ENCODE measurements at places on chromosomes 5 and 9. TPM values are rescaled to one million over a fixed set of nuclear protein-coding genes. Genes with fewer than 3 reads are reported as not detected.

- no peak for DNase-seq
Measured at GRCh38 chr9:7508516-7508915, 291.1 kb downstream of the DMAC1 start.

DNA sequence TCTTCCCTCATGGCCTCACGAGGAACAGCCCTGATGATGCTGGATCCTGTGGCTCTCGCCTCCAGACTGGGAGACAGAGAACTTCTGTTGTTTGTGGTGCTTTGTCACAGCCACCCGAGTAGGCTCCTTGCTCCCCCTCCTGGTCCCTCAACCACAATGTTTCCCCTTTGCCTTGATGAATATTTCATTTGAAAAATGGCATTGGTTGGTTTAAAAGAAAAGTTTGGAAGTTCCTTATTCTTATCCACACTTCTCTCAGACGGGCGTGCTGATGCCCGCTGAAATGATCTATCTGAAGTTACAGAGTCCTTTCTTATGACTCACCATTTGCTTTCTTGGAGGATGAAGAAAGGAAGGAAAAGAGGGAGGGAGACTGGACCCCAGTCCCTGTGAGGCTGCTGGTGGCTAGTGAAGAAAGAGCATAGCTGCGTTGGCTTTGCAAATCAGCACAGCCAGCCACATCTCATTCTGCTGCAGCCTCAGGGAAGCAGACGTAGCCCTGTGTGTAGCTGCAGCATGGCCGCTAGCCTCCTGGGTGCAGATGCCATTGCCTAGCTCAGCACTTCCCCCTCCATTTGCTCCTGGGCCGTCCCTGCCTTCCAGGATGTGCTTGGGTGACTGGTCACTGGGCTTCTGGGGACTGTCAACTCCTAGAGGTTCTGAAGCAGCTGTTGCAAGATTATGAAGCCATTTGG is 185.9 kb downstream of the ERCC6L2 start:
- no peak for DNase-seq

- DNase-seq, result no peak
Measured at GRCh38 chr5:57082441-57083067, 91.3 kb upstream of the GPBP1 start.

LHX6 gene
- 32.0 TPM for total RNA-seq

DNA sequence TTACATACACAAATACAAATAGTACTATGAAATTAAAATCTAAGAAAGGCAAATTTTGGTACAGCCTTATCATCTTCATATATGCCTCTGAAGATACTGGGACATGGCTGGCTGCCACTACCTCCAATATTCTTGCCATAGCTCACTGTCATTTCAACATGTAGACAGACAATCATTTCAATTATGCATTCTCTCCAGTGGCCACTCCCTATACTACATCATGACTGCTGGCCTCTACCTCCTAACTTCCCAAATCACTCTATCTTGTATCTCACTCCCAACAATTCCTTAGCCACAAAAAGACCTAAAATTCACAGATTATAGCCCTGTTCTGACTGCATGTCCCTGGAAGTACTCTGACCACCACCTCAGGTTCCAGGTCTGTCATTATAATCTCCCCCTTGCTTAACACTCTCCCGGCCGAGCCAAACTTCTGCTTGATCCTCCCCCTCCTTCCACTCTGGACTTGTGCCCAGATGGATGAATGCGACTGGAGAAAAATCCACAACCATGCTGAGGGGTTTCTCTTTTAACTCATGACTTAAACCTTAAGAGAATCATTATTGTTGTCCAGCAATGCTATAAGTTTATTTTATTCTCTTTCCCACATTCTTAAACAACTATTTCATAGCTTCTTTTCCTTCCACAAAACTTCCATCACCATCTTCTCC is 225.3 kb upstream of the TLE4 start:
- DNase-seq, result no peak

LIFR gene
- 35.2 TPM for total RNA-seq

MLANA gene
- total RNA-seq, result not detected

DNA sequence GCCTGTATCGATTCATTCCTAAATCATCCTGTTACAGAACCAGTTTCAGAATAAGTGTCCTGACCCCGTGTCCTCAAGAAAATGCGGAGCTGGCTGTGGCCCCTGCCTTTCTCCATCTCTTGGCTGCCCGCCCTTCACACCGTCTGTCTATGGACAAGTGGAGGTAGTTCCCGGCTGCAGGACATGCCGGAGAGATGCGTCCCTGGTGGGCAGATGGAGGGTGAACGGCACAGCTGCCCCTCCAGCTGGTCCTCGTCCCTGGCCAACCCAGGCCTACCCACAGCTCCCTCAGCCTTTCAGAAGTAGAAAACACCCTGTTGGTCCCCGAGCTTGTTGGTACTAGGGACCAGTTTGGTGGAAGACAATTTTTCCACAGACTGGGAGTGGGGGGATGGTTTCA is 14.8 kb upstream of the EXOC3 start:
- DNase-seq, result no peak

SPINK7 gene
- not detected for total RNA-seq

PHYHD1 gene
- total RNA-seq, result 0.23 TPM

DNA sequence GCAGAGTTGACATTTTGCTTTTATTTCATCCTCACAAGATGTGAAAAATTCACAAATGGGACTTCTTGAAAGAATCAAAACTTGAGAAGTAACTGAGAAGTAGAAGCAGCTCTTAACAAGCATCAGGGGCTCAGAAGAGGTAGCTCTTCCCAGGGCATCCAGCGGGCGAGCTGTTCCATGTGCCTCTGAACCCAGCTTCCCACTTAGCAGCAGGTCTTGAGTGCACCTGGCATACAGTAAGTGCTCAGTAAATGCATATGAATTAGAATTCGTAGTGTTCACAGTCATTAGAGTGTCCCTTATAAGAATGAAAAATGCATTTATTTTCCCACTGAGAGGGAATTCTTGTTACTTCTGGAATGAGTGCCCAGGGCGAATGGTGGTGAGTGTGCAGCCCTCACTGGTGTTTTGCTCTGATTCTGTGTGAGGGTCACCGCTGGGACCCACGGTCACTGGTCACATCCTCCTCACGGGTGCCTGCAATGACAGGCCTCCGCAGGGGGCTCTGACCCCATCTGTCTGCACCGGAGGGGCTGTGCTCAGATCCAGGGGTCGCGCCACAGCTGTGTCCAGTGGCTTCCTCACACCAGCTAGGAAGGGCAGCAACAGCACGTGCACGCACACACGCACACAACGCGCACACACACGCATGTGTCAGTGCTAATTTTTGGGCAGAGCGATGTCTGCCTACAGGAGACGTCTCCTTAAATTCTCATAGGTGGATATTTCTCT is 26.9 kb downstream of the EXOC3 start:
- no peak for DNase-seq

DNA sequence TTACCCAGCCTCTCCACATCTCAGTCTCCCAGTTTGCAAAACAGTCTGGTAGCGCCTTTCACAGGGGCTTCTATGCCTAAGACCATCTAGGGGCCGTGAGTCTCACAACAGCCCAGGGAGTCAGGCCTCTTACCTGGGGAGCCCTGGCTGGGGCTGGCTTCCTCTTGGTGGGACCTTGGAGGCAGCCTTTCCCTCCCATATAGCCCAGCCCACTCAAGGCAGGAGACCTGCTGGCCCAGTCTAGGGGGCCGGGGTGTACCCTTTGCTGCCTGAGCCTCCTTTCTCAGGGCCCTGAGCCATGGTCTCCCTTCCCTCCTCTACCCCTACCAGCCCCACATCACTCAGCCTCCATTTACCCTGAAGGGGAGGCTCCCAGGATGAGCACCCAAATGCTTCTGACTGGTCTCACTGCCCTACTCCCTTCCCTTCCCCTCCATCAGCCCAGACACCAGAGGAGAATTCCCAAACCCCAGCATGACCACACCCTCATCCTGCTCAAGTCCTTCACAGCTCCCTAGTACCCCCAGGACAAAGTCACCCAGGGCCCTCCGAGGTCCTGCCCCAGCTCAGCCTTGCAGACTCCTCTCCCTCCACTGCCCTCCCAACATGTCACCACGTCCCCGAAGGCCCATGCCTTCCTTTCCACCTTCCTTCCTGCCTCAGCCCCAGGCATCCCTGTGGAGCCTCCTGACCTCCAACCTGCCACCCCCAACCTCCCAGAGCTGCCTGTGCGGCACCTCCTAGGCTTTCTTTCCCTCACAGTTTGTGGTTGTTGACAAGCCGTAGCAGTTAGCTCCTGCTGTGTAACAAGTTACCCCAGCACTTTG is 55.3 kb downstream of the BARX1 start:
- no peak for DNase-seq

GRCh38 chr5:148290271-148291195 is 21.7 kb upstream of the SPINK7 start:
- no peak for DNase-seq

ZNF300 gene
- total RNA-seq, result 6.0 TPM

DNA sequence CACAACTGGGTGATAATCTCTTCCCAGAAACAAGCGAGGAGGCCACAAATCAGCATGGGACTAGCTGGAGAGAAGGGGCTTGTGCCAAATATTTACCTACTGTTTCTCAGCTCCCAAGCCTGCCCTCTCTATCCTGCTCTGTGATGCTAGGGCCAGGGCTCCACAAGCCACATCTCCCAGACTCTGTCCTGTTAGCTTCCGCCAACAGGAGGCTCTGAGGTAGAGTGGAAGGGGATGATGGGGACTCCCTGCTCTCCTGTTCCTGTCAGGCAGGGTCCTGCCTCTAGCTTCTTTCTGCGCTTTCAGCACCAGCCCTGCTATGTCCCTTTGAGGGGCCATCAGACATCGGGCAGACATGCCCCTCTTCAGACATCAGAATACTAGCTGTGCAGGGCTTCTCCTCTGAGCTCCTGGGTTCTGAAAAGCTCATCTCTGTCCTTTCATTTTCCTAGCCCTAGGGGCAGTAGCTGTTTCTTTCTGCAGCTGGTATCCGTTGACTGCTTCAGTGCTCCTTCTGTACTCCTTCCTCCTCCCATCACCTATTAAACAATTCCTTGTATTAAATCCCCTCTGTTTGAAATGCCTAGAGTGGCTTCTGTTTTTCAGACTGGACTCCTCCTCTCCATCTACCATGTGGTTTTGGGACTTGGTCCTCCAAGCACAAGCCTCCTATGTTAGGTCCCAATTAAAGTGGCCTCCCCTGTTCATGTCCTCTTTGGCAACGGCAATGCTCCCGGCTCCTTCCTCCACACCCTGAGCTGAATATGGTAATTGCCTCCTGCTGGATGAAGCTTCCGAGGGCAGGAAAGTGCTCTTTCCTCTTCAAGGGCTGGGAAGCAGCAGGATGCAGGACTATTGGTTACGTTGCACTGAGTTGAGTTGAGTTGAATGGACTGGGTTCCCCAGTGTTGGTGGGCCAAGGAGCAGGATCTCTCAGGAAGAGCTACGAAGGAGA is 161.1 kb upstream of the TBC1D2 start:
- no peak for DNase-seq

DNA sequence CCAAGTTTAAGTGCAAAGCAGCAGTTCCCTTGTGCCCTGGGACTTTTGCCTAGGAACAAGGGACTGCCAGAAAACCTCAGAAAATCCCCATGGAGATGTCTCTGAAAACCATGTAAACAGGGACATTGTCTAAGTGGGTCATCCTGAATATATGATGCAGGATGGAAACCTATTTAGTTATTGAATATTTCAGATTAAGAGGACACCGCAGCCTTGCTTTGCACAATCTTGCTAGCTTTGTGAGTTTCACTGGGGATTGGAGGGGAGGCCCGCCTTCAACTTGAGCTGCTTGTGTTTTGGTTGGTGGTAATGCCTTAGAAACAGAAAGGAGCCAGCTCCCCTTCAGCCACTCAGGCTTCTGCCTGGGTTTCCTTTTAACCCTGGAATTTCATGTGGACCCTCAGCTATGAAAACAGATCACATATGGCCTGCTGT is 112.8 kb downstream of the C9orf152 start:
- no peak for DNase-seq

Measured in glomerular endothelial cell (primary cell).